ENCODE measurements at places on chromosomes 6 and 20.
A peak's percentile ranks its signal among the peaks of the same experiment; 100 is the strongest.

DNA sequence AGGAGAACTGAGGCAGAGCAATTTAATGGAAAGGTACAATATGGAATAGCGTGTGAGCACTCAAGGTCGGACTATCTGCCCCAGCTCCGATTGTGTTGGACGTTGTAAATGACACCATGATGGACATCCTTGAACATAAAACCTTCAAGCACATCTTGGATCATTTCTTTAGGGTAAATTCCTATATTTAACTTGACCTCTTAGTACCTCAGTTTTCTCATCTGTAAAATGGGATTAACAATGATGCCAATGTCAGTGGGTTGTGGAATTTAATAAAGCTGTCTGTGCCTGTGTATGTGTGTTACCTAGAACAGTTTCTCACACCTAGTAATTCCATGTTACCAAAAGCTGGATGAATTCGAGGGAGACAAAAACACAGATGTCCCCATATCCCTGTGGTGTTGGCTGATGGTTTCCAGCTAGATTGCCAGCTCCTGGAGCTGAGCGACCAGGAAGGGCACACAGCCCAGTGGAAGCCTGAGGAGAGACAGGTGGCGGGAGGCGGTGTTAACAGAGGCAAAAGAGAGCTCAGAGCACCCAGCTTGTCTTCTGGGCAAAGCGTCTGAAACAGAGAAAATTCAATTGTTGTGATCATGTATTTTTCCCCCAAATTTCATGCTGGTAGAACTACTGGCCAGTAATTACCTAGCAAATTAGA lies 32.6 kb downstream of the MDFI start:
- DNase-seq, result no peak

GRCh38 chr6:39653612-39654011 lies 71.6 kb downstream of the KIF6 start:
- no peak for DNase-seq

DNA sequence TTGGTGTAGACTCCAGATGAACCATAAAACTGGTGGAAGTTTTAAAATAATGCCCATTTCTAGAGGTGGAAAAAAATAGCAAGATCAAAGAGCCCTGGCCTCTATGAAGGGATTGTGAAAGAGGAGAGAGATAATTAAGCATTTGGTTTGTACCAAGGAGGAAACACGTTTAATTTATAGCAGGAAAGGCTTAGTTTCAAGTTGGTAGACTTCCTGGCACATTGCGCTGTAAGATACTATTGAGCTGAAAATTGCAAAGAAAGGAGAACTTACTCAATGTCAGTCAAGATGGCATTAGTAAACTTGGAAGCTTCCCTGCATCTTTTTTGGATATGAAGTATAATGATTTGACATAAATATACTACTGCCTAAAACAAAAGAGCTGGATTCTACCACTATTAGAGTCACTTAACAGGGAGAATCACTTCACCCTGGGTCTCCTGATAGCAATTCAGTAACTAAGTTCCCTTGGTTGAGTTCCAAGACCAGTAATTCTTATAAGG lies 24.4 kb downstream of the MARCKS start:
- no peak for DNase-seq

GRCh38 chr6:149224399-149224798 lies 93.1 kb upstream of the TAB2 start:
- no peak for DNase-seq

GRCh38 chr6:34645627-34646026 lies 50.9 kb downstream of the ILRUN start:
- DNase-seq, result no peak

- DNase-seq, result no peak
Observed at GRCh38 chr6:166423781-166424180, 41.0 kb upstream of the MPC1 start.

DNA sequence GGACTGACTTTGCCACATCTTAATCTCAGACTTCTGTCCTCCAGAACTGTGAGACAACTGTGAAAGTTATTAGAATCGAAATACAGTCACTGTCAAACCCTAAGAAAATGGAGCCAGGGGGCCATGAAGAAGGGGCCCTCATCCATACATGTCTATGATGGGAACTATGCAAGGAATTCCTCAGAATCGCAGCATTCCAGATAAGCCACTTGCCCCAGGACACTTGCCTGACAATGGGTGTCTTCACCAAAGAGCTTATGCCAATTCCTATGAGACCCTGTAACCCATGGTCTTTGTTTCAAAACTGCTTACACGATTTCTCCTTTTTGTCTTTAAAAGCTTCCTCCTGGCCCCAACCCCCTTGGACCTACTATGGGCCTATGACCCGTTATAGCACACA lies 90.4 kb upstream of the FOXP4 start:
- DNase-seq, result no peak

- DNase-seq, result peak; percentile 46
Observed at GRCh38 chr6:156686301-156686994, 90.7 kb upstream of the ARID1B start.

Measured in HFFc6 (cell line).